ENCODE measurements at places on chromosomes 2 and 18.

DNA sequence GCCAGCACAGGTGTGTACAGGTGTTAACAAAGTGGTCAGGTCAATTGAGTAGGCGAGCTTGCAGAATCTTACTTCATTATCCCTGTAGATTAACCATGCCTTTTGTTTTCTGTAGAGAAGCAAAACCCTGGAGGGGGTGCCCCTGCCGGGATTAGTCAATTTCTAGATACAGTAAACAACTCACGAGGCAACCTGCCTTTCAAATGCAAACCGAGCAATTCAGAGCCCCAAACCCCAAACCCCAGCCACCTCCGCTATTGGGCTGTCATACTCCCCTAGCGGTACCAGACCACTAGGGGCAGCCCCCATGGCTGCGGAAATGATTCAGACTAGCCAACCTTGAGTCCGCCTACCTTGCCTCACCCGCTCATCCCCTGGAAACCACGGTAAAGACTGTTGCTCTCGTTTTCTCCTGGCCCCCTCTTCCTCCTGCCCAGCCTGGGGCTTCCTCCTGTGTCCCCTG lies 61.4 kb upstream of the KIF5C start:
- DNase-seq, result no peak

DNA sequence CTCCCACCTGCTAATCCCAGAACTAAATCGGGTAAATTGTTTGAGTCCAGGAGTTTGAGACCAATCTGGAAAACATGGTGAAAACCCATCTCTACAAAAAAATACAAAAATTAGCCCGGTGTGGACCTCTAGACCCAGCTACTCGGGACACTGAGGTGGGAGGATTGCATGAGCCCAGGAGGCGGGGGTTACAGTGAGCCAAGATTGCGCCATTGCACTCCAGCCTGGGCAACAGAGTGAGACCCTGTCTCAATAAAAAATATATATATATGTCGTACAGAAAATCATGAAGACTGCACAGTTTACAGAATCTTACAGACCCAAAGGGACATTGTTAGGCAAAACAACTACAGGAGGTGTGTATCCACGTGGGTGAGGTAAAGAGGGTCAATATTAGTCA lies 4.0 kb upstream of the DPY30 start:
- DNase-seq, result no peak

DNA sequence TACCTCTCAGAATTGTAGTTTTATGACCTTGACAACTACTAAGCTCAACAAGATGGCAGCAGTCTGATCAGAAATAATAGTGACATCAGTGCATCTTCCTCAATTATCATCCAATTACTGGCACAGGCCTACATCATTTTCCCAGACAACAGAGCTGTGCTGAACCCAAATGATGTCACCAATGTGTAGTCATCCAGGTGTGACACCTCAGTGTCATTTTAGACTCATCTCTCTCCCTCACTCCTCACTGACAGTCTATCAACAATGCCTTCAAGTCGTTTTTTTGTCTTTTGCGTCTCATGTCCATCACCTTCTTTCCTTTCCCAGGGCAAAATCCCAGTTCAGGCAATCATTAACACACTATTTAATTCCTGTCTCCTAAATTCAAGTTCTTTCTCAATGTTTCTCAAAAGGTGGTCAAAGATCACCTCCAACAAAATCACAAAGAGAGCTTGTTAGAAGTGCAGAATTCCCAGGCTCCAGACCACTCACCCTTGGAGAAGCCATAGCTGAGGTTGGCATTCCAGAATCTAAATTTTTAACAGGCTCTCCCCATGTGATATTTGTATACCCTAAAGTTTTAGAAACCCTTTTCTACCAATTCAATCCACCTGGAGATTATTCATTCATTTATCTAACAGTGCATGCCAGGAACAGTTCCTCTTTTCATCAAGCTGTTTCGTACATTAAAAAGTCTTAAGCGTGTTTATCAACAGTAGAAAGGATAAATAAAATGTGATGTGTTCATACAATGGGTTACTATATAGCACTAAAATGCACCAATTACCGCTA lies 125.3 kb upstream of the KLF7 start:
- no peak for DNase-seq

GRCh38 chr2:100924122-100924519 lies 78.0 kb upstream of the RPL31 start:
- no peak for DNase-seq

- DNase-seq, result no peak
Measured at GRCh38 chr2:174763780-174764179, 492 bp downstream of the CHRNA1 start.

- DNase-seq, result no peak
Measured at GRCh38 chr2:30710461-30710860, 96.8 kb downstream of the CAPN13 start.

GRCh38 chr2:69950241-69950640 lies 11.2 kb downstream of the ASPRV1 start:
- no peak for DNase-seq

DNA sequence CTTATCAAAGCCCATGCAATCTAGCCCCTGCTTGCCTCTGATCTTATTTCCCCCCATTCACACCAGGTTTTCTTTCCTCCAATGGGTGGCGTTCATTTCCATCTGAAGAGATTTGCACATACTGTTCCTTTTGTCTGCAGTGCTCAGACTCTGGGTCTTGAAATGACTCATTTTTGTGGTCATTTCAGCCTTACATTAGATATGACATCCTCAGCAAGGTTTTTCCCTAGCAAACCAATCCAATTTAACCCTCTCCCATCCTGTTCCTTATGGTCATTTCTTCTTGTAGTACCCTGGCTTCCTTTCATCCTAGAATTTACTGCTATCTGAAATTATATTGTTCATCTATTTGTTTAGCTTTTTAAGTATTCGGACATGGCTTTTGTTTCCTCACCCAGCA lies 42.5 kb upstream of the SCN1A start:
- no peak for DNase-seq

- no peak for DNase-seq
Measured at GRCh38 chr2:226773291-226773690, 26.3 kb downstream of the IRS1 start.

DNA sequence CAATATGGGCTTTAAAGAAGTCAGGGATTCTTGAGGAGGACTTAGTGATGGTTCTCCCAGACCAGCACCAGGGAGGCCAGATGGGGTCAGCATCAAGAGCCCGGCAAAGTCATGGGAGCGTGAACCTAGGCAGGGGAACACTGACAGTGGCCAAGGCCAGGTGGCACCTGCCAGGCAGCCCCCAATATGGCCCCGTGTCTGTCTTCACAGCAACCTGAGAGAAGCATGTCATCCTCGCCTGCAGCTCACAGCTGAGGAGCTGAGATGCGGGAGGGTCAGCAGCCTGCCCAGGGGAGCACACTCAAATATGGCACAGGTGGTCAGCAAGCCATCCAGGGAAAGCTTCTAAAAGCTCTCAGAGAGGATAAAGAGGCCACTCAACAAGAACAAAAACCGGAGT lies 105.7 kb upstream of the GPC1 start:
- no peak for DNase-seq

Measured in substantia nigra (tissue), 51 donors.